Lower leg skin (tissue), 4 donors: ENCODE measurements at places on chromosomes 5 and 9.

DNA sequence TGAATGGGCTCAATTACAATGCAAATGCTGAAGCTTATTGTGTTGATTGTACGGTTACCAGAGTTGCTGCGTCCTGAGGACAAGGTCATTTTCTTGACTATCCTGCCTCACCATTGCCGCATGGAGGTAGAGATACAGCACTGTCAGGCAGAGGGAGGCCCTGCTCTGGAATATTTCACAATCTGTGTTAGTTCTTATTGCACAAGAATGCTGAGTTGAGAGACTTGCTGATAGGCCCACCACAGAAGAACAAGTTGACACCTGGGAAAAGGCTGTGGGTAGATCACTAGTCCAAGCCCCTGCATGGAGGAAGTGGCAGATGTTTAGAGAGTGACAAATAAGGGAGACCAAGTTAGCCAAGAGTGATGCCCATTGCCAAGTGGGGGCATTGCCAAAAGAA is 344.5 kb upstream of the ITGA1 start:
- DNase-seq: no peak

- no peak for DNase-seq
Measured at GRCh38 chr5:126438868-126439267, 15.7 kb downstream of the GRAMD2B start.

GRCh38 chr9:77965445-77966123 is 66.0 kb downstream of the GNAQ start:
- DNase-seq: no peak

DNA sequence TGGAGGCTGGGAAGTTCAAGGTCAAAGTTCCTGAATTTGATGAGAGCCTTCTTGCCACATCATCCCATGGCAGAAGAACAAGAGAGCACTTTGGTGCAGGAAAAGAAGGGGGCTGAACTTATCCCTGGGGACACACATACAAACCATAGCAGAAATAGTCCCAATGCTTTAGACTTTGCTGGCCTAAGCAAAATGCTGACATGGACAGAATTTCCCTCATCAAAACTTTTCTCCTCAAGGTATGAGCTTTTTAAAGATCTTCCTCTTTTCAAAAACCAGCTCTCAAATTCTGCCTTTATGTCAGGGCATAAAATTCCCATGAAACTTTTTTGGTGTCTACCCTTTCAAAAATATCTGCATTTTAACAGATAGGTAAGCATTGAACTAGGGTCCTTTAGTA is 341.8 kb upstream of the SMARCA2 start:
- DNase-seq: no peak
